ENCODE measurements at places on chromosomes 6 and 20. TPM values are rescaled to one million over a fixed set of nuclear protein-coding genes. Genes with fewer than 3 reads are reported as not detected.

Gene SNAP91
- 3.0 TPM for total RNA-seq

Gene KCNB1
- total RNA-seq: 0.95 TPM

Gene CST9L
- total RNA-seq: not detected

Gene CLPSL1
- not detected for total RNA-seq
